ENCODE measurements at places on chromosomes 2 and 18.

- no peak for DNase-seq
Measured at GRCh38 chr2:3517948-3518495, 1.3 kb downstream of the ADI1 start.

DNA sequence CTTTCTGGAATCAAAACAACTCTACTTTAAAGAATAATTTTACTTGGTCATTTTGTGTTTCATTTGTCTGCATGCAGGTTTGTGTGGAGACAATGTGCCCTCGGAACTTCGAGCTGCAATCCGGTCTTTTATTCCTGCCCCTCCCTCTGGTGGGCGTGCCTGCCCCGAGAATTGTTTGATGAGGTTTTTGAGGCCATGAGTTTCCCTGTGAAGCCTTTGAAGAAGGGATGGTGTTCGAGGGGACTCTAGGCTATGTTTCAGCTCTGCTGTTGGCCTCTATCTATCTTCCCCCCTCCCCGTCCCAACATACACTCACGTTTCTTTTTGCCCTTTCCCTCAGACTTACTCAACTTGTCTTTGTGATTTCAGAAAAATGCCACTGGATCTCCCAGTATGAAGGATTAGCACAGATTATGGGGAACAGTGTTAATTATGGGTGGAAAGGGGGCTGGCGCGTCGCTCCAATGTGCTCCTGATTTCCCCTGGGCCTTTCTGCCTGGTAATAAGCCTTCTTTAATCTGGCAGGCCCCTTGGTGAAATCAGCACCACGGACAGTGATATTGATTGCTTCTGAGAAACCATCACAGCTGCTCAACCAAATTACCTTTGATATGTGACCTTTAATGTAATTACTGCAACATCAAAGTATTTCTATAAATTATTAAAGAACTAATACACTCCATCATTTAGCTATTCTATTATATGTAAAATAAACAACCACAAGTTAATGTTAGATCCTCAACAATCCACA is 82.2 kb downstream of the CELF4 start:
- no peak for DNase-seq

DNA sequence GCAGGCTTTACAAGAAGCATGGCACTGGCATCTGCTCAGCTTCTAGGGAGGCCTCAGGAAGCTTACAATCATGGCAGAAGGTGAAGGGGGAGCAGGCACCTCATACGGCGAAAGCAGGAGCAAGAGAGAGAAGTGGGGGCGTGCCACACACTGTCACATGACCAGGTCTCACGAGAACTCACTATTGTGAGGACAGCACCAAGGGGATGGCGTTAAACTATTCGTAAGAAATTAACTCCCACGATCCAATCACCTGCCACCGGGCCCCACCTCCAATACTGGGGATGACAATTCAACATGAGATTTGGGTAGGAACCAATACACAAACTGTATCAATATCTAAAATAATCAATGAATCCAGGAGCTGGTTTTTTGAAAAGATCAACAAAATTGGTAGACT is 156.0 kb upstream of the DPP10 start:
- DNase-seq, result no peak

- DNase-seq, result no peak
Measured at GRCh38 chr2:134452042-134452733, 198.3 kb downstream of the MGAT5 start.

GRCh38 chr2:164053021-164053420 is 317.2 kb upstream of the FIGN start:
- no peak for DNase-seq

GRCh38 chr2:205500951-205501350 is 181.3 kb upstream of the NRP2 start:
- no peak for DNase-seq

- DNase-seq, result no peak
Measured at GRCh38 chr18:7000484-7001096, 117.0 kb downstream of the LAMA1 start.

DNA sequence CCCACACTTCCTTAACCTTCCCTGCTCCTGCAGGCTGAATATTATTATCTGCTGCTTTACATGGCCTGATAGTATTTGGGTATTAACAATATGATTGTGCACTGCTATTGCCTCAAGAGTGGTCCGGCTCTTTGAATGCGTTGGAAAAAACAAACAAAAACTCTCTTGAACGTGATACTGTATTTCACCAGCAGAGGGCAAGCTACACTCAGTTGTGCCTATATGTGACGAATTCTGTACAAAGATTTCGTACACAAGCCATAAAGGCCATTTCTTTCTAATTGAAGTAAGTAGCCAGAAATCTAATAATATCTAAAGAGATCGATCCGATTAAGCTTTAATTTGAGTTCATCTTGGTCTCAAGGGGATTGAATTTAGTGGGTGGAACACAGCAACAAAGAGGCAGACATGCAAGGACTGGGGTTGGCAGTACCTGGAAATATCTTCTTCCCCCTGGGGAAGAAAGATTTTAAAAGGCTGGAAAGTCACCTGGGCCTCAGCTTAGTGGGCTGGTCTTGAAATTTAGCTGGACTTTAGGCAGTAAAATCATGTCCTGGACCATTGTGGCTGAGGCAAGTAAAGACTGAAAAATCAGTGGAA is 49.3 kb upstream of the RAB6D start:
- DNase-seq, result peak; percentile 15

- DNase-seq, result no peak
Measured at GRCh38 chr2:168494190-168494711, 38.2 kb downstream of the CERS6 start.

DNA sequence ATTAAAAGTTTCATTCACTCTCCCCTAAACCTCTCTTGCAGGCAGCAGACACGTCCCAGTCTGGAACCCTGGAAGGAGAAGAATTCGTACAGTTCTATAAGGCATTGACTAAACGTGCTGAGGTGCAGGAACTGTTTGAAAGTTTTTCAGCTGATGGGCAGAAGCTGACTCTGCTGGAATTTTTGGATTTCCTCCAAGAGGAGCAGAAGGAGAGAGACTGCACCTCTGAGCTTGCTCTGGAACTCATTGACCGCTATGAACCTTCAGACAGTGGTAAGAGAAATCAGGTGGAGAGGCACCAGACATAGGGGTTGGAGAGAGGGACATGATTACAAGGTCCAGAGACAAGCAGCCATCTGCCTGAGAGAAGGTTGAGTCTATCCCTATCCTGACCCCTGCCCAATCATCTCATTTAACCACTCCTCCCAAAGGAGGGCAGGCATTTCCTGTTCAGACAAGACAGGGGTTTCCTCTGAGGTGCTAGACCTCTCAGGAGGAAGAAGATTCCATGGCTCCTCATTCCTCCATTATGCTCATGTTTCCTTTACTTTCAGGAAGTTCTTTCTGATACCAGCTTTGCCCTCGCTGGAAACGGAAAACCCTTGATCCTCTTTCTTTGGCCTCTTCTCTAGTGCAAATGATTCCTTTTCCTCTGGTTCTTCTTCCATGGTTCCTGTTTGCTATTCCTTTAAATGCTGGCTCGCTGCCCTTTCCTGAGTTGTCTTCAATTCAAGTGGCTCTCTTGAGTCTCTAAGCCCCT is 15.1 kb downstream of the PLCD4 start:
- no peak for DNase-seq

GRCh38 chr2:112001136-112001715 is 53.8 kb upstream of the TMEM87B start:
- DNase-seq, result peak; percentile 24

- no peak for DNase-seq
Measured at GRCh38 chr2:149661844-149662243, 74.3 kb upstream of the MMADHC start.

- DNase-seq, result no peak
Measured at GRCh38 chr2:113226462-113226861, 52.3 kb downstream of the PAX8 start.

- DNase-seq, result no peak
Measured at GRCh38 chr2:182049372-182050148, 63.9 kb downstream of the PPP1R1C start.

- DNase-seq, result no peak
Measured at GRCh38 chr2:239522002-239522739, 121.4 kb upstream of the HDAC4 start.

DNA sequence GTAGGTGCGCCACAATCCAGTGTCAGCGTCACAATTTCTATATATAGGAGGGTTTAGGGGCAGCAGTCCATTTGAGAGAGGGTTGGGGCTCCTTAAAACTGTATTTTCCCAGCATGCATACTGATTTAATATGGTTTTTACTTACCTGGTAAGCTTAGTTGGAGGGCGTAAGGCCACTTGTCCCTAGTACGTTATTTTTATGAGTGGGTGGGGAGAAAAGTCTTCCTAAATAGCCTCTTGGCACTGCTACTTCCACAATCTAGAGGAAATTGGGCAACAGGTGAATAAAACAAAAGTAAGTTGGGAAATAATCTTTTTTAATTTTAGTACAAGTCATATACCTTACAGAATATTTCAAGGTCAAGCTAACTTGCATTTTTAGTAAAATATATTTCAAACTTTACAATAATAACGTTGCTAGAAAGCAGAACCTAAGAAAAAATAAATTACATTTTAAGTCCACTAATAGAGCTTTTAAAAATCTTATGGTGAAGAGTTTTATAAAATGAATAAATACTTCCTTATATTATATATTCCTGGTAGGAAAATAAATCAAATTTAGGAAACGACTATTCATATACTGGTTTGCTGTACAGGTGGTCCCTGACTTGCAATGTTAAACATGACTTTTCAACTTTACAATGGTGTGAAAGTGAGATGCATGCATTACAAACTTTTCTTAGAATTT is 20.9 kb downstream of the DHRS9 start:
- no peak for DNase-seq

DNA sequence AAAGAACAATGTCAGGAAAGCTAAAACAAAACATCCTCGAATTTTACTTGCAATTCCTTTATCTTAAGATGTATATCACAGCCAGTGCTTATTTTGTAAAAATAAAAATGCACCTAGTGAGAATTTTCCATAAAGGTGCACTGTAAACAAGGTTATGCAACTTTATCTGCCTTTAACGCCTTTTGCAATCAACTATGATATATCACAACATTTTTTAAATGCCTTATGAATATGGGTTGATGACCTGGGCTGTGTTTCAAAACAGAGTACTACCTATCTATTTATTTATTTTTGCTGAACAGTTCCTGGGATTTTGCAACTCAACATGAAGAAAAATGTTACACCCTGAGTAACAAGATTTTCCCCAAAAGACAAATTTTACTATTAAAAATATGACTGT is 869.8 kb downstream of the CPS1 start:
- DNase-seq, result no peak

GRCh38 chr2:105398336-105399206 is at the start of gene FHL2:
Gene FHL2 (minus strand): TSS chr2:105399051. CDS start chr2:105386516, 12,535 bp downstream.
- DNase-seq, result no peak

- DNase-seq, result no peak
Measured at GRCh38 chr2:138087751-138088593, 123.7 kb downstream of the HNMT start.

GRCh38 chr2:187991389-187991788 is 300.3 kb upstream of the GULP1 start:
- DNase-seq, result no peak

DNA sequence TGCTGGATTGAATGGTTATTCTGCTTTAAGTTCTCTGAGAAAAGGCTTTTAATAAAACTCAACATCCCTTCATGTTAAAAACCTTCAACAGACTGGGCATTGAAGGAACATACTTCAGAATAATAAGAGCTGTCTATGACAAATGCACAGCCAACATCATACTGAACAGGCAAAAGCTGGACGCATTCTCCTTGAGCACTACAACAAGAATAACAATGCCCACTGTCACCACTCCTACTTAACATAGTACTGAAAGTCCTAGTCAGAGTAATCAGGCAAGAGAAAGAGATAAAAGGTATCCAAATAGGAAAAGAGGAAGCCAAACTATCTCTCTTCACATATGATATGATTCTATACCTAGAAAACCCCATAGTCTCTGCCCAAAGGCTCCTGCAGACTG is 641.4 kb downstream of the IRS1 start:
- DNase-seq, result no peak

- DNase-seq, result peak; percentile 5
Measured at GRCh38 chr18:65938592-65939372, 188.0 kb downstream of the CDH7 start.

GRCh38 chr2:168782271-168782670 is 20.2 kb upstream of the NOSTRIN start:
- no peak for DNase-seq

GRCh38 chr2:55051026-55051866 is 995 bp upstream of the RTN4 start:
- DNase-seq, result no peak

- DNase-seq, result no peak
Measured at GRCh38 chr2:168639441-168639898, 163.0 kb upstream of the NOSTRIN start.

DNA sequence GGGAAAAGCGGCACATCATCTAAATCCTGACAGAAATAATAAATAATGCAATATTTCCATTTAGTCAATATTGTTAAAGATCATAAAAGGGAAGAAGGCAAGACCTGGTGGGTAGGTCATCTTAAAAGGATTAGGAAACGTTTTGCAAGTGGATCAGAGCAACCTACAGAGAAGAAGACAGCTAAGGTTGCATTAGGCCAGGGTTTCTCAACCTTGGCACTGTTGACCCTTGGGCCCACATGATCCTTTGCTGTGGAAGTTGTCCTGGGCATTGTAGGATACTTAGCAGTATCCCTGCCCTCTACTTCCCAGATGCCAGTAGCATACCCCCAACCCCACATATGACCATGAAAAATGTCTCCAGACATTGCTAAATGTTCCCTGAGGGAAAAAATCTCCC is 55.0 kb downstream of the KLF7 start:
- DNase-seq, result no peak

GRCh38 chr2:38430597-38431207 is 53.6 kb upstream of the ATL2 start:
- no peak for DNase-seq

- no peak for DNase-seq
Measured at GRCh38 chr18:45109271-45109670, 428.6 kb downstream of the SETBP1 start.

- DNase-seq, result no peak
Measured at GRCh38 chr2:153074207-153074606, 355.8 kb downstream of the ARL6IP6 start.

DNA sequence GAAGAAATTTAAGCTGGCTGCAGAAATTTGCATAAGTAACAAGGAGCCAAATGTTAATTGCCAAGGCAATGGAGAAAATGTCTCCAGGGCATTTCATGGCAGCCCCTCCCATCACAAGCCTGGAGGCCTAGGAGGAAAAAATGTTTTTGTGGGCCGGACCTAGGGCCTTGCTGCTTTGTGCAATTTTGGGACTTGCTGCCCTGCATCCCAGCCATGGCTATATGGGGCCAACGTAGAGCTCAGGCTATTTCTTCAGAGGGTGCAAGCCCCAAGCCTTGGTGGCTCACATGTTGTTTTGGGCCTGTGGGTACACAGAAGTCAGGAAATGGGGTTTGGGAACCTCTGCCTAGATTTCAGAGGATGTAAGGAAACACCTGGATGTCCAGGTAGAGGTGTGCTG is 57.7 kb downstream of the MOB4 start:
- no peak for DNase-seq
